Spinal cord (tissue), 10 donors: ENCODE measurements at places on chromosomes 2 and 18.
A peak's percentile ranks its signal among the peaks of the same experiment; 100 is the strongest.

DNA sequence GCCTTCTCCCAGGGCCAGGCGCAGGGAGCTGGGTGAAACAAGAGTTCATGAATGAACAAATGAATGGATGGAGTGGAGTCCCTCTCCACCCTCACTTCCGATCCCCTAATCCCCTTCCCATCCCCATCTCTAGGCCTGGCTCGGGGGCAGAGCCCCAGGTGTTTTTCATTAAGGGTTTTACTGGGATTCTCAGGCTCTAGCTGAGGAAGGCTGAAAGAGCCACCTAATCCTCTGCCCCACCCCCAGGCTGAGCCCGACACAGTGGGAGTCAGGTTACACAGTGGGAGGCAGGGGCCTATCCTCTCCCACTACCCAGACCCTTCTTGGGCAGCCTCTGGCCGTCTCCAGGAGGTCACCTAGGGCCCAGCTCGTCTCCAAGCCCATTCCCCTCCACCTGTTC, 36.1 kb downstream of the SDC1 start:
- H3K36me3 ChIP-seq, result no peaks in the 10 kb centered on the region
- no peak for DNase-seq
- H3K4me1 ChIP-seq, result peaks cover 9% of the 10 kb centered on the region
- no peak overlapping the region for H3K4me3 ChIP-seq
- H3K27ac ChIP-seq, result no peak overlapping the region
- H3K27me3 ChIP-seq, result no peaks in the 10 kb centered on the region

- no peak for DNase-seq
- H3K4me3 ChIP-seq, result no peak overlapping the region
- H3K27ac ChIP-seq, result no peak overlapping the region
- no peaks in the 10 kb centered on the region for H3K36me3 ChIP-seq
- no peaks in the 10 kb centered on the region for H3K27me3 ChIP-seq
These were observed 54.4 kb downstream of the SCN3A start for GRCh38 chr2:165149439-165149838.

- H3K27me3 ChIP-seq, result no peaks in the 10 kb centered on the region
- no peak overlapping the region for H3K4me3 ChIP-seq
- no peak overlapping the region for H3K27ac ChIP-seq
- peak; percentile 5 for DNase-seq
- no peaks in the 10 kb centered on the region for H3K4me1 ChIP-seq
These were observed 21.7 kb downstream of the CDH19 start for GRCh38 chr18:66582211-66582610.

DNA sequence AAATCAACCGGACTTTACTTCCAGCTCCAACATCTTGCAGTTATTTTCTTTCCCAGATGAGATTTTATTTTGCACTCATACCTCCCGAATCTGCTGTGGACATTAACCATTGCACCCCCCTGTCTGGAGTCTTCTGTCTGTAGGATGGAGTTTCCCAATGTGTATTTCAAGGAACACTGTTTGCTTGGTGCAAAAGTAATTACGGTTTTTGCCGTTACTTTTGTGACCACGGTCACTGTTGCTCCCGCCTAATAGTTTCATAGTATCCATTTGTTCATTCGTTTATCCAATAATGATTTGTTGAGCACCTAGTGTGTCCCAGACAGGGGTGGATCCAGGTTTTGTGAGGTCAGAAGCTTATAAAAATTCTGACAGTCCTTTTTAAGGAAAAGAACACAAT, 90.3 kb upstream of the BCL11A start:
- H3K36me3 ChIP-seq, result no peaks in the 10 kb centered on the region
- no peak overlapping the region for H3K4me3 ChIP-seq
- DNase-seq, result no peak
- no peaks in the 10 kb centered on the region for H3K27me3 ChIP-seq
- H3K4me1 ChIP-seq, result no peaks in the 10 kb centered on the region
- no peak overlapping the region for H3K27ac ChIP-seq
